Endothelial cell (in vitro differentiated cells): ENCODE measurements at places on chromosomes 1 and 21.

- no peak for DNase-seq
Measured at GRCh38 chr1:180956028-180956640, 43.4 kb downstream of the KIAA1614 start.

DNA sequence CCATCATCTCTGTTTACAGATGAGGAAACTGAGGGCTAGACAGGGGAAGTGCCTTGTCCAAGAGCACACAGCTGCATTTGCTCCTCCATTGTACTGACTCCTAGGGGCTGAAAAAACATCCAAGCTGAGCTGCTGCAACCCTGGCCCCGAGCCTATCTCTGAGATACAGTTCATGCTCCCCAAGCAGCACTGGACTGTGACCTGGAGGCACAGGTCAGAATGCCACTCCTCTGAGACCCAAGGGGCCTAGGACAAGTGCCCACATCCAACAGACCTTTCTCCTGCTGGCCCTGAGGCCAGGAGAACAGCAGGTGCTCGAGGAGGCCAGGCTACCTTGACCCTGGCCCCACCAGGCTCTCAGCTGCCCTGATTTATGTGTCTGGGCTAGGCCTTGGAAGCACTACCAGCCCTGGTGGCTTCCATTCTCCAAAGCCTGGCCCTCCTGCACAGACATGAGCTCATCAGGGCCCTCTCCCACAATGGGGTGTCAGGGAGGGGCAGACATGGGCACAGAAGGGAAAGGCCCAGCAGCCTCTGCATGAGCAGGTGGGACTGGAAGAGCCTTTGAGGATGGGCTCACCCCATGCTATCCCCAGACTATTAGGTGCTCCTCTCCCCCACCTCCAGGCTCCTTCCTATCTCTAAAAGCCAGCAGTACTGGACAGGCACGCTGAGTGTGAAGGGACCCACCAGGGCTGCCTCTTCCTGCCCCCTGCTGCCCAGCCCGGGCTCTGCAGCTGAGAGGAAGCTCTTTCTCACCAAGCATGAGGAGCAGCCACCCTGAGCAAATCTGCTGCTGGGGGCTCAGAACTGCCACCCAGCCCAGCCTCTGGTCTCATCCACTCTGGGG lies 18.8 kb downstream of the ADGRB2 start:
- peak; percentile 86 for DNase-seq

GRCh38 chr1:46653405-46653958 lies 14.7 kb downstream of the ATPAF1 start:
- DNase-seq = no peak

DNA sequence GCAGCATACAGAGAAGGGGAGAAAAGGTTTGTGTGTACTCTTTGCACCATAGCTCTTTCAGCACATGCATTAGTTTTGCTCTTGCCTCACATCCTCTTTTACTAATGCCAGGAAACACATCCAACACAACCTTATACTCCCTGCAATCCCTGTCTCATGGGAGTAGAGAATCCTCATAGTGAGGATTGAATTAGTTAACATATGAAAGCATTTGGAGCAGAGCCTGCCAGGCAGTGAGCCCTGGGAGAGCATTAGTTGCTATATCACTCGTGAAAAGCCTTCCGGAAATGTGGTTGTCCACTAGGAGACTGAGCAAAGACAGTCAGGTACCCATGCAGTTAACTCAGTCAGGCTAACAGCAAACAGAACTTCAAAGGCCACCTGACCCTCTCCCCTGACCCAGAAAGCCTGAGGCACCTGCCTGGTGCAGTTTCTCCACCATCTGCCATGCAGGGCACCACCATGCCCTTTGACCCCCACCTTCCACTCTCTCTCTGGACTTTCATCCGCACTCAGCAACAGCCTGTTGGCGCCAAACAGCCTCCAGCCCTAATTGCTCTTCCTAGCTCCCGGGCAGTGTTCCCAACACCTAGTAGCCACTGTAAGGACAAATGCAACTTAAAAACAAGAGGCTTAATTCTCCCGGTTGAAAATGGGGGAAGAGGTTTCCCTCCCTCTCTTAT lies 14.9 kb upstream of the AGT start:
- no peak for DNase-seq

GRCh38 chr1:1089731-1090423 lies 15.8 kb upstream of the RNF223 start:
- no peak for DNase-seq

DNA sequence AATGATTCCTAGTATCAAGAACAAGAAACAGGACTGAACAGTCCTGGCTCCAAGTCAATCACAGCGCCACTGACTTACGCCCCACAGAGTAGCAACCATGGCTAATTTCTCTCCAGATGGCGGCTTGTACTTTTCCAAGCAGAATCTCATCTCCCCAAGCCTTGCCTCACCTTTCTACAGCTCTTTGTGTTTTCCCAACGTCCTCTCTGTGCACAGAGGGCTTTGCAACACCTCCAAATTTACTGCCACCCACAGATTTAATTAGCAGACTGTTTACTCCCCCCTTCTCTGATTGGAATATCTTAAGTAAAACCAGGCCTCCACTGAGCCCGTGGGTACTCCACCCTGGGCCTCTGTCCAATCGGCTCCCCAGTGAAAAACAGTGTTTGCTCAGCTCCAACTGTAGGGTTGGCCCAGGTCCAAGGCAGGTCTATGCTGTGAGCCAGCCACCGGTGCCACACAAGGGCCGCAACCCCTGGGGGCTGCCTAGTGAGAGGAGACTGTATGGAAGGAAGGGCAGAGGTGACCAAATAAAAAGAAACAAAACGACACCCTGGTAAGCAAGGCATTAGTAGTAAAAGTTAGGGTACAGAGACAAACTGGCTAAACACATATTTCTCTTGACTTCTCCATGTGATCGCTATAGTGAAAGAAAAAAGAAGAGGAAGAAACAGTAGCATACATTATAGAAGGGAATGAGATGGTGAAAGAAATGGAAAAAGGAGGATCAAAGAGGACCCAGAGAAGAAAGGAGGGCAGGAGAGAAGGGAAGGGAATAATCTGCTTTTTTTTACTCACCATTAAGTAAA lies 128.4 kb upstream of the SOD1 start:
- DNase-seq = no peak

DNA sequence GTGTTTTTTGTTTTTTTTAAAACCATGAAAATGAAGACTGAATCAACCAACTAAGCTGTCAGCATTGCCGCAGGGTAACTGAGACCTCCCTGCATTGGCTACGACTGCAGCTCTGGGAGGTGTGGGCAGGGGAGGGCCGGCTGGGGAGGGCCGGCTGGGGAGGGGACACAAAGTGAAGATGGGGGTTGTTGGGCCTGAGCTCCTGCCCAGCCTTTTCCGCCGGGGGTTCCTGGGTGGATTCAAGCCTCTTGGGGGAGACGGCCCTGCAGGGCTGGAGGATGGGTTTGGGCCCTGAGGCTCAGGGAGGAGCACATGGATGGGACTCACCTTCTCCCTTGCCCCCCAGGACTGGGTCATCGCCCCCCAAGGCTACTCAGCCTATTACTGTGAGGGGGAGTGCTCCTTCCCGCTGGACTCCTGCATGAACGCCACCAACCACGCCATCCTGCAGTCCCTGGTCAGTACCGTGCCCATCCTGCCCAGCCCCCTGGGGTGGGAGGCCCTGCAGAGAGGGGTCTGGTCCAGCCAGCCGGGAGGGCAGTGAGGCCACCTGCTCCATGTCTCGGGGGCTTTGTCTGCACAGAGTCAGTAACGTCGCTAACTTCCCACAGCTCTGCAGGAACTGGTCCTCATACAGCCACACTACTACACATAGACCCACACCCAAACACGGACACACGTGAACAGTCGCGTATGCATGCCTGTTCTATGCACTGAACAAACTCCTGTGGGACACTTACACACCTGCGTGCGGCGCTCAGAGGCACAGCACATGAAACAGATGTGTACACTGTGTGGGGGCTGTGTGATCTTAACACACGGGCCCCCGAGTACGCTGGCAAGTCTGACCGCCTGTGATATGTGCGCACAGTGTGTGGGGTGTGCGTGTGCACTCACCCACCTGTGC lies 31.5 kb downstream of the BMP8A start:
- DNase-seq = no peak

DNA sequence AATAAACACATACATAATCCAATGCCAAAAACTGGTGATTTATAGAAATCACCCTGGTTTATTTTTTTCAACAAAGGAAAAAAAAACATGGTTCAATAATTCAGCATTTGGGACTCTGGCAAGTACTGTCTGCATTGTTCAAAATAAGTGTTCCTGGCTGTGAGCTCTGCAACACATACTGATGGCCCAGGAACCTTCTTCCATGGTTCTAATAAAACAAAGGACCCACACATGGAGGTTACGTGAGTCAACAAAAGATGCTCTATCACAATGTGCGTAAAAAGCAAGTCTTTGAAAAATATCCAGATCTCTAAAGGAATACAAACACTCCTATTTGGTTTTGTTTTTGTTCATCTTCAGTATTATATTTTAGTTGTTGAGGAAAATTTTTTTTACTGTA lies 37.9 kb upstream of the C1orf198 start:
- DNase-seq = no peak

- DNase-seq = no peak
Measured at GRCh38 chr1:40801742-40802077, 18.1 kb downstream of the KCNQ4 start.

DNA sequence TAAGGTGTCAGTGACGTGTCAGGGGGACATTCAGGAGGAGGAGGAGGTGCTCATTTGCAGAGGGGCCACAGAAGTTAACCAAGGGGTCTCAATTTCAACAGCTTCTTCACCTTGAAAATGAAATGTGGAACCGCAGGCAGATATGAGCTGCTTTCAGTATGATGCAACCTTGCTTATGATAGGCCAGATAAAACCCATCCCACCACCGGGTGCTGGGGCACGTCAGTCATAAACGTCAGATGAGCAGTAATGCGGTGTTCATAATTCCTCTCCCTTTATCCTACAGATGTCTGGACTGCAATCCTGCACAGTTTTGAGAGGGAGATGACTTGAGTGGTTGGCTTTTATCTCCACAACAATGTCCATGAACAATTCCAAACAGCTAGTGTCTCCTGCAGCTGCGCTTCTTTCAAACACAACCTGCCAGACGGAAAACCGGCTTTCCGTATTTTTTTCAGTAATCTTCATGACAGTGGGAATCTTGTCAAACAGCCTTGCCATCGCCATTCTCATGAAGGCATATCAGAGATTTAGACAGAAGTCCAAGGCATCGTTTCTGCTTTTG lies 1.7 kb downstream of the PTGFR start:
- no peak for DNase-seq

DNA sequence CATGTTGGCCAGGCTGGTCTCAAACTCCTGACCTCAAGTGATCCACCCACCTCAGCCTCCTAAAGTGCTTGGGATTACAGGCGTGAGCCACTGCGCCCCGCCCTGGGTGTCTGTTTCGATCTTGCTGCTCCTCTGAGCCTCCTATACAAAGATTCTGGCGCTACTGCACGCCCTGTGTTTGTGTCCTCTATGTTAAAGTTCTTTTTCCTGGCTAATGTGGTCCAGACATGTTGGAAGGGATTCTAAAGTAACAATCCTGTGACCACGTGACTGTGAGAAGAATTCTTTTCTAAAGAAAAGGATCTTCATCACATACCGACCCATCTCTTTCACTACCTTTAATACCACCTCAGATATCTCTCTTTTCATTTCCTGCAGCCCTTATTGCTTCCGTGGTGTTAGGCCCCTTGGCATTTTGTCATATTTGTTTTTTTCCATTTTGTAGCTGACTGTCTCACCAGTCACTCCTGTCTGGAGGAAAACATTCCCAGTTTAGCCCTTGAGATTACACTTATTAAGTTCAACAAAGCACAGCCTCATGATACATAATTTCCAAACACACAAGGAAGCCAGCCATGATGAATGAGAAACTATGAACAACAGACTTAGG lies 27.2 kb upstream of the ENO1 start:
- DNase-seq = no peak

GRCh38 chr1:94887106-94887505 lies 39.8 kb downstream of the CNN3 start:
- no peak for DNase-seq

GRCh38 chr1:115753830-115754229 lies 14.7 kb downstream of the CASQ2 start:
- no peak for DNase-seq

- DNase-seq = no peak
Measured at GRCh38 chr1:152933196-152933595, 13.8 kb upstream of the SPRR5 start.

DNA sequence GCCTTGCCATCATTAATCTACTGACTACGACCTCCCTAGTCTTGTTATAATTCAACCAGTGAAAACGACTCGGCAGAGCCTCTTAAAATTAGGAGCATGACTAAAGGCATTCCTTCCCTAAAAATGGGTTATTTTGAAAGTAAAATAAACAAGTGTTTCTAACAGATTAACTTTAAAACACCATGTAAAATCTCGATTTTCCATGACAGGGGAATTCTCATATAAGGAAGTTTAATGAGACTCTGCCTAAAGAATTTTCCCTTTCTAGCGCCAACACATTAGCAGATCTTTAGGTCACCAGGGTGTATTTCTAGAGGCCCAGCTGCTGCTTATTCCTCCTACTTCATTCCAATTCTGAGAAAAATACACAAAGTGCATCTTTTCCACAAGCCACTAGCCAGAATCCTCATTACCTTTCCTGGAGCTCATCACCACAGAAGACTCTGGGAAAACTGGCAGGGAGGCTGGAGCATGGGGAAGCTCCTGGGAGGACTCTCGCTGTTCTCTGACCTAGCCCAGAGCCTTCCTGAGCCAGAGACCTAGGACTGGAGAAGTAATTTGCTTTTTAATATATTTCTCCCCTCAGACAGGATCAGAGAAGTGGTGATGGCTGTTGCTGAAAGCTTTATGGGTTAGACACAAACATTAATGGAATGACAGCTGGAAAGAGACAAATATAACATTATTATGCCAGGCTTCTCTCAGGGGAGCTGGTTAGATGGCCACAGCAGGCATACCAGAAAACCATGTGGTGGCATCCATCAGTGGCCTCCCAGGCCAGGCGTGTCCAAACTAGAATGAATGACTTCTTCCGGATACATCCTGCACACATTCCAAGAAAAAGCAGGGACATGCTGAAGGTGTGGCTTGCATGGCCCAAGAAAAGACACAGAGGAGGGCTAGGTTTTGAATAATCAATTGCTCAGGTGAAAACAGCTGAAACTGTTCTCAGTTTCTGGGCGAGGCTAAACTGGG lies 63.6 kb upstream of the CTTNBP2NL start:
- no peak for DNase-seq

DNA sequence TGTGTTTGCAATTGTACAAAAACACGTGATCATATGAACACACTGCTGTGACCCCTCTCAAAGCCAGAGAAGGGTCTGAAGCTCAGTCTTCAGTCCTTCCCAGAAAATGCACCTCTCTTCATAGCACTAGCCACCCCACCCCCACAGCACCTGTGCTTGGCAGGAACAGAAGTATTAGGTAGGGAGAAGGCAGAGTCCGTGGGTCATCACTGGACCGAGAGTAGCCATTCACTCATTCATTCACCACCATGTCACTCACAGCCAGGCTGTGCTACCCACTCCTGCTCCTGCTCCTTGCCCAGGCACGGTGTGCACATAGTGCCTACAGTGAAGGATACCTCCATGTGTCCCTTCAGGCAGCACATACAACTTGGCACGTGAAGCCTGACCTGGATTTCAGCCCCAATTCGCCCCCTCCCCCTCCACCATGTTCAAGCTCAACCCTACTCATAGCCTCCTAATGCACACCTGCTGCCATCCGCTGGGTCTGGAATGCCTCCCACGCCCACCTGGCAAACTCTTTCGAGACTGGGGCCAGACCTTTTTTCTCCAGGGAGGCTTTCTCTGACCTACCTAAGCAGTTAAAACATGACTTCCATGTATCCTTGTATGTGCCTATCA lies 81.9 kb upstream of the GALNT2 start:
- DNase-seq = no peak
